ENCODE measurements at places on chromosomes 11 and 22. TPM values are rescaled to one million over a fixed set of nuclear protein-coding genes. Genes with fewer than 3 reads are reported as not detected.

GRCh38 chr11:95486979-95487378, 256.0 kb upstream of the SESN3 start:
- no peak for DNase-seq

DNA sequence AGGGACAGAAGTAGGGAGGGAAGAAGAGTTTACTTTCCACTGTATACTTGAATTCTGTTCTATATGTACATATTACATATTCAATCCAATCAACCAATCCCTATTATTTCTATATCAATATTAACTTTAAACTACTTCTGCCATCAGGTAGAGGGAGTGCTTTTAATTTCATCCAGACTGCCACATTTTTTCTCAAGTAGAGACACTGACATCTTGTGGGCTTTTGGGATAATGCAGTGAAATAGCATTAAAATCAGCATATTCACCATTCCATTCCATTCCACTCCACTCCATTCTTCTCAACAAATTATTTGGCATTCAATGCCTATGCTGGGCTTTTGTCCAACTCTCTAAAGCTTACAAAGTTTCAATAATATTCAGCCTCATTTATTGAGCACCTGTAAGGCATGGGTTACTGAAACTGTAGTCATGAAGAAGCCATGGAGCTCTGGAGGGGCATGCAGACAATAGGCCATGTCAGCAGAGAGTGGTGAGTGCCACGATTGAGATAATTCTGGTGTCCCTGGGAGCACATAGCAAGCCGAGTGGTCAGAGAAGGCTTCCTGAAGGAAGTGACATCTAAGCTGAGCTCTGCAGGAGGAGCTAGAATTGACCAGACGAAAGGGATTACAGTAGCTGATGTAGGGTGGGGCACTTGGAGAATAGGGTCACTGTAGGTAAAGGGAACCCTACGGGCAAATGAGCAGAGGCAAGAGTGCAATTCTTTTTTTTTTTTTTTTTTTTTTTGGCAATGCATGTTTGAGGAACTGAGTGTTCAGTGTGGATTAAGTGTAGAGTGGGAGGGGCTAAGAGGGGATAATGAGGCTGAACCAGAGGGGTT, 12.8 kb upstream of the CLPB start:
- DNase-seq, result no peak

GRCh38 chr22:23750367-23750713, 572 bp downstream of the ZNF70 start:
- no peak for DNase-seq

DNA sequence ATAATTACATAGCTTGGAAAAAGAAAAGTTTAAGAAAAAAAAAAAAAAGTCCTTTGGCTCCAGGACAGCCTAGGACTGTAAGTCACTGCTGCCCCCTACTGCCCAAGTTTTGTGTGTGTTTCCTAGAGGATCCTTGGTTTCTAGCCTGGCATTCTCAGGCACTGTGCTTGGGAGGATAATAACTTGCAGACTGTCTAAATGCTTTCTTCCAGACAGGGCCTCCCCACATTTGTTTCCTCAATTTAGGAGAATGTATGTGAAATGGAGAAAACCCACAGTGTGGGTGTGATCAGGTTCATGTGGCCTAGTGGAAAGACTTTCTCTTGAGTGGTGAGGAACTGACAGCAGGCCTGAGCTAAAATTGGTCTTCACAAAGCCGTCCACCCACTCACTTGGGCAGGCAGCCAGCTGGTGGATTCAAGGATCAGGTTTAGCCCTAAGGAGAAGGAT, 191.0 kb downstream of the NAV2 start:
- peak; percentile 59 for DNase-seq

The CARNS1 gene
- 4.6 TPM for total RNA-seq

DNA sequence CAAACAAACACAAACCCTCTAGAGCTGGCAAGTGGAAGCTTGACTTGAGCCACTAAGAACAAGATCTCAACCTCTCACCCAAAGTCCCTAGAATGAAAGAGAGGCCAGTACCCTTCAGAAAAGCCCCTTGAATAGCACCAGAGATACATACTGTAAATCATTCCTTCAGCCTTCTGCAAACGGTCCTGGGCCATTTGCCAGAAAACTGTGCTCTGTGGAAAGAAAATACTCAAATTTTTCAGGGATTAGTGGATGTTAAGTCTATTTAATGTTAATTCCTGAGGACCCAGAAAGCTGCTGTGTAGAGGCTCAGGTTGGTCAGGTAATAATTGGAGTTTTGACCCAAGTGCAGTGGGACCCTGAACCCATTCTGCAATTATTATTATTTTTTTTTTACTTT, 16.9 kb downstream of the SERPINH1 start:
- no peak for DNase-seq

The USP28 gene
- total RNA-seq, result 66.8 TPM

DNA sequence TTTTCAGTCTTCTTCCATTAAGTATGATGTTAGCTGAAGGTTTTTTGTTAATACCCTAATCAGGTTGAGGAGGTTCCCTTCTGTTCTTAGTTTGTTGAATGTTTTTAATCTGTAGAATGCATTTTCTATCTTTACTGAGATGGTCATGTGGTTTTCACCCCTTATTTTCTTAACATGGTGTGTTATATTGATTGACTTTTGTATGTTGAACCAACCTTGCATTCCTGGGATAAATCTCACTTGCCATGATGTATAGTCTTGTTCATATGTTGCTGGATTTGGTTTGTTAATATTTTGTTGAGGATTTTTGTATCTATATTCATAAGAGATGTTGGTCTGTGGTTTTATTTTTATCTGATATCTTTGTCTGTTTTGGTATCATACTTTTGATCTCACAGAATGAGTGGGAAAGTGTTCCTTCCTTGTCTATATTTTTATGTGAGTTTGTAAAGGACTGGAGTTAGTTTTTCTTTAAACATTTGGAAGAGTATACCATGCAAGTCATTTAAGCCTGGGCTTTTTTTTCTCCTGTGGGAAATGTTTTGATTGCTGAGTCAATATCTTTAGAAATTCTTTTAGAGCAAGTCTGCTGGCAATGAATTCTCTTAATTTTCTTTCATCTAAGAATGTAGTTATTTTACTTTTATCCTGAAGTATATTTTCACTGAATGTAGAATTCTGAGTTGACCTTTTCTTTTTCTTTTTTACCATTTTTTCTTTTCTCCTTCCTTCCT, 5.5 kb upstream of the P4HA3 start:
- no peak for DNase-seq

The RTN4RL2 gene
- total RNA-seq, result 0.13 TPM

- DNase-seq, result no peak
These were observed 1.4 kb downstream of the SIGIRR start for GRCh38 chr11:413120-414081.

- DNase-seq, result no peak
These were observed 377.4 kb downstream of the DYNC2H1 start for GRCh38 chr11:103486604-103487003.

GRCh38 chr11:122354025-122354697, 238.1 kb upstream of the BLID start:
- no peak for DNase-seq

DNA sequence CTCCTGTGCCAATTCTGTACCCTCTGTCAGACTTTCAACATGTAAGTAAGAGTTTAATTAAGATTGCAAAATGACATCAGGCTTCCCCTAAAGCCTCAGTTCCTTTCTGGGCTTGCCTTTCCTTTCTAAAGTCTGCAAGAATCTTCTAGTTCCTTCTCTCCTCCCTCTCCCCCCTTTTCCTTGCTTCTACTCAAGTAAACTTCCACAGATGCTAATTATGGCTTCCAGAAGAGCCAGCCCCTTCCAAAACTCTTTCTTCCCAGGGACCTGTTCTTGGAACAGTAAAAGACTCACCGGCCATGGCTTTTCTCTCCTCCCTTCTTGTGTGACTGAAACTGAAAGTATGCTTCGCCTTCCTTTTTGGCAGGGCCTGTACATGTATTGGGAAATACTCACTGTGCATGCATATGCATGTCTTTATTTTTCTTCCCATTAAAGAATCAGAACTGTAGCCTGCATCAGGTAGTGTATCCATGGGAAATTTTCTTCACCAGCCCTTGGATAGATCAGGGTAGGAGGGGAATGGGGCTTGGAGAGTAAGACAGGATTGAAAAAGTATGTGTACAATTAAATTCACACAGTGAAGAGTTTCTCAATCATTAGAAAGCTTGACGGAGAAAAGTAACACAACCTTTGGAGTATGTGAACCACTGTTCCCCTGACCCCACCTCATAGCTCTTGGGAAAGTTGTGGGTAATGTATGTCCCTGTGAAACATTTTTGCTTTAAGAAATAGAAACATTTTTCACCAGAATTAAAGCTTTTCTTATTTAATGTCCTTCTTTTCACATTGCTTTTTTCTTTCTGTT, at the start of gene CASP1:
Gene CASP1 (minus strand): TSS at position 332 of the 808 bp plus-strand sequence. CDS start 31 bp downstream, at position 301.
- DNase-seq, result no peak

The TNNT3 gene
- total RNA-seq, result 1,260 TPM
